ENCODE measurements at places on chromosomes 3 and 15. TPM values are rescaled to one million over a fixed set of nuclear protein-coding genes. Genes with fewer than 3 reads are reported as not detected.

- no peak for DNase-seq
These were observed 216.6 kb upstream of the GRM7 start for GRCh38 chr3:6644070-6644929.

DNA sequence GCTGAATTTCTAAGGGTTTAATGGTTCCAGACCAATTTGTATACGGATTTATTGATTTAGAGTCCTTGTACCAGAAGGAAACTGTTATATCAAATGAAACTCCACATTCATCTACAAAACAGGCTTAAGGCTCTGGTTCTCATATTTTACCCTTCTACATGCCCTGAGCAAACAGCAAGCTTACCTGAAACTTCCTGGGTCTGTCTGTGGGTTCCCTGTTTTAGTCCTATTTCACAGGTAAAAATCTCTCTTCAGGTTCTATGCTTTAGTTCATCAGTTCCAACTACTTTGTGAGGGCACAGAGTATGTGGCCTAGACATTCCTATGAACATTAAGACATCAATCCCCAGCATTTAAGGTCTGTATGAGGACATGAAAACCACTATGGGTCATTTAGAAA, 57.7 kb downstream of the RFX7 start:
- DNase-seq = no peak

DNA sequence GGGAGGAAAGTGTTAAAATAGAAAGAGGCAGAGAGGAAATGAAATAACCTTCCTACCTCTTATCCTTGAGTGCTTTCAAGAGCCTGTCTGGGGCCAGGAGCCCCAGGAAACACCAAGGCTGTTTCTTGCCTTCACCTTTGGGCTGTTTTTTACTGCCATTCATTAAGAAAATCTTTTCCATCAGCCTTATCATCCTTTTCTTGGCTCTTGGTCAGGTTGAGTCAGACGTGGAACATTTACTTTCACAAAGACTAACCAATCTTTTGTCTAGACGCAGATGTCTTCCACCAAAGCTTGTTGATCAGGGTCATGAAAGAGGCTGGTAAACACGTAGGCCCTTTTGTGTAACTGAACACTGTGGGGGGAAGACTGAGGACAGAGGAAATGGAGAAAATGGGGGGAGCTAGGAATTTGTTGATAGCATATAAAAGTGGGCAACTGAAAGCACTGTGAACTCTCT, 151.0 kb upstream of the THBS1 start:
- peak; percentile 27 for DNase-seq

DNA sequence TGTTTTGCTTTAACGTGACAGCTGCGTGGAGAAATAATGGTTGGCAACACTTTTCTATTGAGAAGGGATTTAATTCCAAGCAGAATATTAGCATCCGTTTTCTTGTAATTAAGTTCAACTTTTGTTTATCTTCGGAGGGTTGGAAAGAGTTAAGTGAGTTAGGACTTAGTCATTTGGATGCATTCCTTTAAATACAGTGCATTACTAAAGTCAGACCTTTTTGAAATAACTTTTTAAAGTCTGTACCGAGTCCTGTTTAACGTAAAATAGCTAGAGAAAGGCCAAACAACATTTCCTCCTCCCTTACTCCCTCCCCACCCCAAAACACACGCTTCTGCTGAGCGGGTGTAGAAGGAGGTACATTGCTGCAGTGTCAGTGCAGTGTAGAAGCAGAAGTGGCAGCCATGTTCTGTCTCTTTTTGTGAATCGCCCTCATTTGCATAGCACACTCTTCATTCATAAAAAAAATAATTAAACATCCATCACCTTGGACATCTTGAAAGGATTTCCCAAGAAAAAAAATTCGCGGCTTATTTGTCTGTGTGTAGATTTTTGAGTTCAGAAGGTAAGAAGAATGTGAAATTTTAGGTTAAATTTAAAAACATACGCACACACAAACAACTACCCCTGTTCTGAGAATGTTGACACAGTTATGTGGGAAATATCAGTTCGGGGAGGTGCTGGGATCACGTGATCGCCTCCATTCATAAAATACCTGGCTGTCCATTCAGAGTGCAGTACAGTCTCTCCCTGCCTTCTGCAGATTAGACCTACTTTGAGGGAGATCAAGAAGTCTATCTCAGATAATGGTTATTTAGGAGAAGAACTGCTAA, 1.6 kb downstream of the SPRED1 start:
- DNase-seq = peak; percentile 61

GRCh38 chr15:59691194-59691805, 2.2 kb upstream of the BNIP2 start:
- DNase-seq = peak; percentile 75

DNA sequence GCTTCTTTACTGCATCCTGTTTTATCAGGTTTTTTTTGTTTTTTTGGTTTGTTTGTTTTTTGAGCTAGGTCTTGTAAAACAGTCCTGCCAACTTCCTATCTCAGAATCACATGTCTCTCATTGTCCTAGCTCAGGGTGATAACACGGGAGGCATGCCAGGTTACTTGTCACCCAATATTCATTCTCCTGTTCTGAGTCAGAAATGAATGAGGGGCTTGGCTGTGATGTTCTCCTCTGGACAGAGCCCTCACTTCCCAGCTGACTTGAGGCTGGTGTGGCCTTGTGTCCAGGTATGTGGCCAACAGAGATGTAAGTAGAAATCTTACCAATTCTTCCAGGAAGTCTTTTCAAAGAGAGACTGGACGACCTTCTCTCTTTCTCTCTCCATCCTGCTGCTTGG, 317.0 kb downstream of the GABRB3 start:
- DNase-seq = no peak

DNA sequence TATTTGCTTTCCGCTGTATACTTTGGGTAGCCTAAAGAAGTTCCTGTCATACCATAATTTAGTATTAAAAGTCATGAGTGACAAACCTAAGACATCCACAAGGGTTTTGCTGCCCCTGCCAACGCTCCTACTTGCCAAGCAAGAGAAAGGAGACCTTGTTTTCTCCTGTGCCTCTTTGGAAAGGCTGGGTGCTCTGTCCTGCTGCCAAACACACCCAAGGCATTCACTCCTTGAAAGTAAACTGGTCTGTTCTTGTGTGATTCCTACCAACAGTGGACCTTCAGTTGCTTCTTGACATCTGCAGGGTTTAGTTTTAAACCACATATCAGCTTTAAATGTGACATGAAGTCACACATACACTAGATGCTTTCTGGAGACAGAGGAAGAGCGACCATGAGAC, 295.4 kb downstream of the SLC9A9 start:
- DNase-seq = no peak

- DNase-seq = no peak
These were observed 24.8 kb downstream of the CCR1 start for GRCh38 chr3:46183330-46183729.

GRCh38 chr15:85581495-85581894, 201.1 kb downstream of the AKAP13 start:
- peak; percentile 71 for DNase-seq

DNA sequence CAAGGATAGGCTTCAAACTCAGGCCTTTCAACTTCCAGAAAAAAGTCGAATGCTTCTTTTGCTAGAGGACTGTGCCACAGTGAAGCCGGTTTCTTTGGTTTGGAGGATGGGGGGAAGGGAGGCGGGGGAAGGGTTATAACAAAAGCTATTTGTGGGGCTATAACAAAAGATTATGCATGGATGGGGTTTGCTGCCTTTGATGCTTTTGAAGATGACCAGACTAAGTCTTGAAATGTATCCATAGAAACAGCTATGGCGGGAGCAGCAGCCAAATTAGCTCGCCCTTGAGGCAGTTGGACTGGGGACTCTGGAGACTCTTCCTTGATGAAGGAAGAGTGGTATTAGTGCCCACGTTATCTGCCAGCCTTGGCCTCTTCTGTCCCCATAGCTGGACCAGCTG, 47.5 kb downstream of the SRGAP3 start:
- no peak for DNase-seq

DNA sequence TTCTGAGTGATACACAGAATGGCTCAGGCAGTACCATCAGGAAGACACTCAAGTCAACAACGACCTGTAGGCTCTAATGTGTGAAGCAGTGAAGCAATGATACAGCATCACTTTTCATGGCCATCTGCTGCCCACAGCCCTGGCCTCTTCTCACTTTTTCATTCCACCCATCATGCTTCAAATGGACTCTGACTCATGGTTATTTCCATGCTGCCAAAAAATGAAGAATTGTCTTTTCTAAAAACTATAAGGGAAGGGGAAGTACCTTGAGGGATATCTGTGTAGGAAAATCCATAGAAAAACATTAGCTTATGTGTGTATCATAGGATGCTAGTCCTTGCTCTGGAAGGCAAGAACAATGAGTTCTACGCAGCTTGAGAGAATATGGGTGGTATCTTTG, 11.5 kb downstream of the HGD start:
- no peak for DNase-seq

DNA sequence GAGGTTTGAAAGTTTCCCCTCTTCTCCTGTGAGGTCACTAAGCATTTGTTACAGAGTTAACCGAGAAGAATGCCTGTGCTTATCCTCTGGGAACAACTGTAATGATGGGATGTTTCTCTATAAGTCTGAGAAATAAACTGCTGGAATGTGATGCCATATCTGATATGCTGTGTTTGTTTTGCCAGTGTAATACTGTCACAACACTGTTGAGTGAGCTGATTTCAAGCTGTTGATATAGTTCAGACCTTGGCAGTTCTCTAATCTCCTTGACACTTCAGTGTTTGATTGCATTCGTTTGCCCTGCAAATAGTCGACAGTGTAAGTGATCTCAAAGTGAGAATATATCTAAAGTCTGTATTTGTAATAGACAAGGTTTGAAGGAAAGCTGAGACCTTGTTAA, 73.3 kb downstream of the PTPRG start:
- DNase-seq = no peak

DNA sequence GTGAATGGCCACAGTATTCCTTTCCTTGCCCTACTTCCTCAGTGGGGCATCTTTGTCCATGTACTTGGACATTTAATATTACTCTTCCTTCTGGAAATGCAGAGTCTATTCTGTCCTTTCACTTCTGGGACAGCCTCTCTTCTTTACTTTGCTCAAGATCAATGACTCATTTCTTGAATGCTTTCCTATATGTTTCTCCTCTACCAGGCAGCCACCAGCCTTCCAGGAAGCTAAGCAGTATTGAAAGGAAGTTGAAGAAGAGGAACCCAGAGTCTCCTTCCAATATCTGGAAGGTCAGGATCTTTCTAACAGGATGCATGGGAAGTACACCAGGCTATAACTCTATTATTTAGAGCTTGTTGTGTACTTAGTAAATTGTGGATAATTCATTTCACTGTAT, 182.8 kb downstream of the CD47 start:
- DNase-seq = no peak

DNA sequence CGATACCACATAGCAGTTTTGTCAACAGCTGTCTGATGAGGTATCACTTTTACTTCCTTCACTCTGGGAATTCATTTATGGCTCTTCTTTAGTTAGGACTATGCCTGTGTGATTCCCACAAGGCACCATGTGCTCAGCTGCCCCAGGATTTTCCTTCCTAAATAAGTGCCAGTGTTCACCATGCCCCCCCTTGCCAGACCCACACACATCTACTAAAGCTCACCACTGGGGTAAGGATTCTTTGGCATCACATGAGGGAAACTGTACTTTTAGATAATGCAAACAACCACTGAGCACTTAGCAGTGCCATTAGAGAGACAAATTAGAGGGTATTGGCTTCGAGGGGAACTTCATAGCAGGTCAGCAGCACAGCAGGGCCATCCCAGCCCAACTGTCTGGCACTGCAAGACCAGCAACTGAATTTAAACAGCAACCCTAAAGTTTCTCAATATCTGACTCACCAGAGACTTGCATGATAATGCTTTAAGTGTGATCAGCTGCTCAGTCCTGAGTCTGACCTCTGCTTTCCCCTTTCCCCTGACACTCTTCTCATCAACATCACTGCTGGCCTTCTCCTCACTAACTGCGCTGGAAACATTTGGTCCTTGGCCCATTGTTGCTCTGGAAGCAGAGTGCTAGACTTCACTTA, 114.3 kb downstream of the STAC start:
- no peak for DNase-seq

DNA sequence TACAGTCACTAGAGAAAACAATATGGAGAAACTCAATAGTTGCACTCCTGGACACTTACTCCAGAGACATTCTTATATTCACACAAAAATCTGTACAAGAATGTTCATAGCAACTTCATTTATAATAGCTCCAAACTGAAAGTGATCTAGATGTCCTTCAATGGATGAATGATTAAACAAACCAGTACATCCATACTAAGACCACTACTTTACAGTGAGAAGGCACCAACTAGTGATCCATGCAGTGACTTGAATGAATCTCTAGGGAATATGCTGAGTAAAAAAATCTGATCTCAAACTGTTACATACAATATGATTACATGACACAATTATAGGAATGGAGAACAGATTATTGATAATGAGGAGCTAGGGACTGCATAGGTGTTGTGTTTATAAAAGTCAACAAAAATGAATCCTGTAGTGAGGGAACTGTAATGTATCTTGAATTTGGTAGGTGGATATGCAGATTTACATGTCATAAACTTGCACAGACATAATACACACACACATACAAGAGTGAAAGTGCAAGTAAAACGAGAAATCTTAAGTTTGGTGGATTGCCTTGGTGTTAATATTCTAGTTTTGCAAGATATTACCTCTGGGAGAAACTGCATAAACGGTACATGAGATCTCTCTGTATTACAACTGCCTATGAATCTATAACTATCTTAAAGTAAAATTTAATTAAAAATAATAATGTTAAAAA, 85.7 kb downstream of the SPATA16 start:
- no peak for DNase-seq

DNA sequence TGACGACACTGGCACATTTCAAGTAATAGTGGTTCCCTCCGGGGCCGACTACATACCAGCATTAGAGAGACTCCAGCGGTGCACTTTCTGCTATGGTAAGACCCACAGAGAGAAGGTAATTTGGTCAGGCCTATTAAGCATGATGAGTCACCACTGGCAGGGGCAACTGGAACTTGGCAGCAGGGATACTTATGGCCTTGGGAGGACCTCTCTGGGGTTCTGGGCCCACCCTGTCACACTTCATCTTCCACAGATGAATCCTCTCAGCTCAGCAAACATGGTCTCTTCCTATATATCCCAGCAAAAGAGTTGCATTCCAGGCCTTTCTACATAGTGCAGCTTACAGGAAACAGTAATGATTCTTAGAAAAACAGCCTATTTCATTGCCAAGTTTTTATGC, 88.0 kb downstream of the PIK3R4 start:
- no peak for DNase-seq

- no peak for DNase-seq
These were observed 18.8 kb downstream of the BLM start for GRCh38 chr15:90735923-90736322.

MST1 gene
- total RNA-seq = 11.8 TPM

RUBCN gene
- total RNA-seq = 27.3 TPM

AGBL1 gene
- not detected for total RNA-seq

CACNA2D3 gene
- not detected for total RNA-seq

CPNE4 gene
- total RNA-seq = not detected

NEDD4 gene
- total RNA-seq = 11.8 TPM

ITIH4 gene
- 5.5 TPM for total RNA-seq

SRGAP3 gene
- total RNA-seq = 1.8 TPM

IGSF11 gene
- 0.07 TPM for total RNA-seq

CPLX3 gene
- 0.11 TPM for total RNA-seq

SCN5A gene
- total RNA-seq = 0.20 TPM
